PC-9 (cell line): ENCODE measurements at places on chromosomes 13 and 19. TPM values are rescaled to one million over a fixed set of nuclear protein-coding genes. Genes with fewer than 3 reads are reported as not detected.

FOSB gene
- total RNA-seq: 7.9 and 16.5 TPM in 2 replicates

- DNase-seq: no peak
These were observed 267.1 kb upstream of the TMTC4 start for GRCh38 chr13:100941377-100942368.

GRCh38 chr19:30884146-30884812, 465.0 kb downstream of the TSHZ3 start:
- no peak for DNase-seq

CLEC17A gene
- not detected in 2 replicates for total RNA-seq

PLIN4 gene
- total RNA-seq: 1.6 and 1.8 TPM in 2 replicates

HCST gene
- 1.8 and 2.6 TPM in 2 replicates for total RNA-seq

DNA sequence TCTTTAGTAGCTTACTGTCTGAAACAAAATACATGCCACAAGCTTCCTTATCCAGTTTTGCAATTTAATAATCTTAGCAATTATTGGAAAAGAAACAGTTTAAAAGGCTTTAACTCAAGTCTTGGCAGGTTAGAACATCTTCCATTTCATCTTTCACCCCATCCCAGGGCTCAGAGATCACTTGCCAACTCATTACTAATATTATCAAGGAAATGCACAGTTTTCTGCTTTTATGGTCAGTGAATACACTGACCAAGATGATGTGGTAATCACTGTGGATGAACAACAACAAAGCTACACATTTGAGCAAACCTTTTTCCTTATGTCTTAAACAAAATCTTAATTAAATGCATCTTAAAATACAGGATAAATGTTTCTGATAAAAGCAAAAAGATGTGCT, 48.0 kb upstream of the ITM2B start:
- DNase-seq: no peak

DNA sequence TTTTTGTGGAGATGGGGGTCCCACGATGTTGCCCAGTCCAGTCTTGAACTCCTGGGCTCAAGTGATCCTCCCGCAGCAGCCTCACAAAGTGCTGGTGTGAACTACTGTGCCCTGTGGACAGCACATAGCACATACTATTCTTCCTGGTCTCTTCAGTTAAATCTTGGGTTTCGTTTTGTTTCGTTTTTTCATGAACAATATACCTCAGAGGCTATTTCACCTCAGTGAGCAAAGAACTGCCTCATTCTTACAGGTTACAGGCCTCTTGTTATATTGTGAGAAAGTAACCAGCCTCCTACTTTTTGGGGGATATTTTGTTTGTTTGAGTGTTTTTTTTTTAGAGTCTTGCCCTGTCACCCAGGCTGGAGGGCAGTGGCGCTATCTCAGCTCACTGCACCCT, 1.3 kb upstream of the C3 start:
- no peak for DNase-seq

GZMM gene
- 0.39 and 0.88 TPM in 2 replicates for total RNA-seq

GRCh38 chr19:16914421-16914820, 25.6 kb downstream of the F2RL3 start:
- no peak for DNase-seq

- peak; percentile 56 for DNase-seq
These were observed 99.6 kb downstream of the SUCLA2 start for GRCh38 chr13:47901441-47901840.

GRIK5 gene
- total RNA-seq: 0.96 and 1.1 TPM in 2 replicates

ANGPTL8 gene
- total RNA-seq: not detected in 2 replicates

PLK5 gene
- not detected in 2 replicates for total RNA-seq

GRCh38 chr19:48206397-48207093, 36.1 kb downstream of the ZSWIM9 start:
- DNase-seq: no peak

RAP2A gene
- 17.7 and 21.5 TPM in 2 replicates for total RNA-seq

DNA sequence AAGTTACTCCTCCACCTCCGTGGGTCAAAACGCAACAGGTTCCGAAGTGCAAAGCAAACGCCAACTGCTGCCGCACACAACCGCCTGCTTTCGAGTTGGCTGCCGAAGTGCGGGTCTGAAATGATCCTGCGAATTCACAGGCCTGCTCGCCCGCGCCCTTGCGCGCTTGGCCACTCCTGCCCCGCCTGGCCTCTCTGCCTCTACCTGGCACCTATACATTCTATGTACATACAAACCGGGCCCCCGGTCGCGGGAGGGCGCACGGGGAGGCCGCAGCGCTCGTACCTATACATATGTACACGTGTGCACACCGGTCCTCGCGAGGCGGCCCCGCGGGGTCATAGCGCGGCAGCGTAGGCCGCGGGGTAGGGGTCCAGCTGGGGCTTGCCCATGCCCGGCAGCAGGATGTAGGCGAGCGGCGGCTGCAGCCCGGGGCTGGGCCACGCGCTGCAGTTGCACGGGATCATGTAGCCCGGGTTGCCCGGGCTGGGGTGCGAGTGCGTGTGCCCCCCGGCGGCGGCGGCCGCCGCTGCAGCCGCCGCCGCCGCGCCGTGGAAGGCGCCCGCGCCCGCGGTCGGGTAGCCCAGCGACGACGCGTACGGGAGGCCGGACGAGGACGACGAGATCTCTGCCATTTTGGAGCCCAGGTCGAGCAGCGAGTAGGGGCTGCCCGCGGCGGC, 1.3 kb downstream of the SOX21 start:
- no peak for DNase-seq

GRCh38 chr13:30006246-30006645, 155.8 kb upstream of the UBL3 start:
- no peak for DNase-seq

- DNase-seq: no peak
These were observed 74.2 kb downstream of the TUBGCP3 start for GRCh38 chr13:112513761-112514160.

DNA sequence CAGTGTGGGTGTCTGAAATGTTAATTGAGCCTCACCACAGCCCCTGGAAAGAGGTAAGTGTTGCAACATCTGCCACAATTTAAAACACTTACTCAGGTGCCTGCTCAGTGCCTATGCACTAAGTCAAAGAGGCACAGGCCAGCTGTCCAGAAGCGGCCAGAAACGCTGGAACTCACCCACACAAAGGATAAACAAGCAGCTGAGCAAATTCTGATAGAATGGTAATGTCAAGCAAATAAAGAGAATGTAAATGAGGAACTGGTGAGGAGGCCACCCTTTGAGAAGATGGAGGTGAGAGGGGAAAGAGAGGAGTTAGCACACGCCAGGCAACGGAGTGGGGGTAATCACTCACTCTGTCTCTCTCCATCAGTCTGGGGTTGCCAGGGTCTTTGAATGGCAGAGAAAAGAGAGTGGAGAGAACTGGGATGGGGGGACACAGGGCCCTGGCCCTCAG, 67.7 kb upstream of the SERP2 start:
- DNase-seq: peak; percentile 52
